NCI-H1105 (cell line): ENCODE measurements at places on chromosomes 16 and 17.

DNA sequence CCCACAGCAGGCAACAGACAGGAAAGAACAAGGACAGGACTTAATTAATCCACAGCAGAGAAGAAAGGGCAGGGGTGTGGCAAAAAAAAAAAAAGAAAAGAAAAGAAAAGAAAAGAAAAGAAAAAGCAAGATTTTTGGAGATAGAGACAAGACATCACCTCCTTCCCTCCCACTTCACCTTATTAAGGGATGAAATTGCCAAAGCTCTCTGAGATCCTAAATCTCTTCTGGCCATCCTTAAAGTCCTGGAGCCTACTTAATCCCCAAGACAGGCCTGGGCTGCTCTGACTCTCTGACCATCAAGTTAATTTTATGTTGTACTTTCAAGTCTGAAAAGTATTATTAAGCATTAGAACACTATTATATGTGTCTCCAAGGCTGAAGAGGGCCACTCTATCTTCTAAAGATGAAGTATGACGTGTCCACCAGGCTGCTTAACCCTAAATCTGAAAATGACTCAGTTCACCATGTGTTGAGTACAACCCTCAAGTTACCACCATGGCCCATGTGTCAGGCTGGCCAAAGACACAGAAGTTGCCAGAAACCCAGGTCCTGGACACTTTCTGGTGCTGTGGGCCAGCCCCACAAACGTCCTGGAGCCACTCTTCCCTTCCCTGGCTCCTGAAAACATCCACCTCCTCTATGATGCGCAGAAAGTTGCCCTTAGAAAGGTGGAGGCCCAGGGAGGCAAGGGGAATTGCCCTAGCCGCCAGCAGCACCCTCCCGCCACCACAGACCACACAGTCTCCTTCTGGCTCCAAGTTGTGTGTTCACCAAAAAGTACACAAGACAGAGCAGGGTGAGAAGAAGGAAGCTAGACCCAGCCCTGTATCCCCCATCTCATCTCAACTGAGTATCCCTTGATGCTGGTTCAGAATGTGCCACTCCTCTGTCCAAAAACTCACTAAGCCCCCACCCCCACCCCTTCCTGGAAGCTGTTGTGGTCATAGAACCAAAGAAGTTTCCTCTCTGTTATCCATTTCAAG, 2.7 kb downstream of the SOCS1 start:
- no peak for DNase-seq

- DNase-seq = no peak
Observed at GRCh38 chr16:11797957-11798299, 870 bp upstream of the ZC3H7A start.

DNA sequence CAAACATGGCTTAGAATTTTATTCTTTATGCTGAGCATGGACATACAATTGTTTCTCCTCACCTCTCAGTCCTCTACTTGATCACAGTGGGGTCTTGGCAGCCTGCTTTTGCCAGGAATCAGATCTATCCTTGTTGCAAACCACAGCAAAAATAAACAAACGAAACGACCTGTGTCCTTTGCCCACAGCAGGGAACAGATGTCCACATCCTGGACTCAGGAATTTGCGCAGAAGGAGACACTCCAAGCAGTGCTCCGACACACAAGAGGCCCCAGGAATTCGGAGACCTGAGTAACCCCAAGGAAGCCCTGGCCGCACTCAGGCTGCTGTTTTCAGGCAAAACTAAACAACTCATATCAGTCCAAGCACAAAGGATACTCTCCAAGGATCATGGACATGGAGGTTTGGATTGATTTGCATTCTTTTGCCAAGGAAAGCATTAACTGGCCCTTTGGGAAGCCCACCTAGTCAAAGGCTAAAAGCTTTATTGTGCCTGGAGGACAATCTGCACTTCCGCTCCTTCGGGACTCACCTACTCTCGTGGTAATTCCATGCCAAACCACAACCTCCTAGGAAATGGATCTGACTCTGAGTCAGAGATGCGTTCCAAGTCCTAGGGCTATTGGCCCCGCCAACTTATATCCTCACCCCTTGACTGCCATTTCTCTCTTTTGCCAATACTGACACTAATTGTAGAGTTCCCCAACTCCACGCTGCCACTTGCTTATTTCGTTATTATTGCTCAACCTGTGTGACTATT, 271.1 kb upstream of the CDH11 start:
- no peak for DNase-seq

DNA sequence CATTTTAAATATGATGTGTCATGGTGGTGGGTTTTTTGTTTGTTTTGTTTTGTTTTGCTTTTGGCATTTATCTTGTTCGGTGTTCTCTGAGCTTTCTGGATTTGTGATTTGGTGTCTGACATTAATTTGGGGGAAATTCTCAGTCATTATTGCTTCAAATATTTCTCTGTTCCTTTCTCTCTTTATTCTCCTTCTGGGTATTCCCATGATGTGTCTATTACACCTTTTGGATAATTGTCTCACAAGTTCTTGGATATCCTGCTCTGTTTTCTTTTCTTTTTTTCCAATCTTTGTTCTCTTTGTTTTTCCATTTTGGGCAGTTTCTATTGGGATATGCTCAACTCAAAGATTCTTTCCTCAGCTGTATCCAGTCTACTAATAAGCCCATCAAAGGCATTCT, 88.5 kb downstream of the MARCHF10 start:
- DNase-seq = no peak

GRCh38 chr16:2775765-2776499, 1.1 kb downstream of the ELOB start:
- no peak for DNase-seq

DNA sequence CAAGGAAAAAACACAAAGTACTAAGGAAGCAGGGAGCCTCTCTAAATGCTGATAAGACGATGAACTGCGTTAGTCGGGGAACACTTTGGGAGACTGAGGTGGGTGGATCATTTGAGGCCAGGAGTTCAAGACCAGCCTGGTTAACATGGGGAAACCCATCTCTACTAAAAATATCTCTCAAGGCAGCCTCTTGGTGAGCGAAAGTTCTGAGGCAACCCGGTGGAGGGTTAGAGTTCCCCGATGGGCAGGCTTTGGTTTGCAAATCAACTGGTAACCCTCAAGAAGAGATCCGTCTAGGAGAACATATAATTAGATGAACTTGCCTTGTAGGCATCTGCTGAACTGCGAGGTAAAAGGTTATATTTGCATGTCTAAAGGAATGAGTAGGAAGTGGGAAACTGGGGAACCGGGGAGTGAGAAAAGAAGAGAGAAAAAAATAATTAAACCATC, 44.6 kb downstream of the WSB1 start:
- no peak for DNase-seq

GRCh38 chr16:5042574-5043171, 8.9 kb upstream of the NAGPA start:
- DNase-seq = no peak

DNA sequence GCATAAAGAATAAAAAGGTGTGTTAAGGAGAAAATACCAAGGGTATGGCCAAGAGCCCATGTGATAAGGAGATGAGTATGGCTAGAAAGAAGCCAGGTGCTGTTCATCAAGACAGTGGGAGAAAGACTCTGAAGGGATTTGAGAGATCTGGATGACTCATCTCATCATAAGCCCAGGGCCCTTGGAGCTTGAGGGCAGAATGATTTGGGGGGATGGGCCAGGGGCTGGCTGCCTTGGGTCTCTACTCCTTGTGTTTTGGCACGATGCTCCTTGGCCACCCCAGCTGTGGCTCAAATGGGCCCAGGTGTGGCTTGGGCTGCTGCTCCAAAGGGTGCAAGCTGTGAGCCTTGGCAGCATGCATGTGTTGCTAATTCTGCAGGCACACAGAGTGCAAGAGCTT, 14.5 kb upstream of the TNFRSF13B start:
- DNase-seq = no peak
